ENCODE measurements at places on chromosomes 12 and 14. TPM values are rescaled to one million over a fixed set of nuclear protein-coding genes. Genes with fewer than 3 reads are reported as not detected.

Gene VPS29
- 71.1 TPM for total RNA-seq

Gene SELPLG
- total RNA-seq = not detected

Gene SLC6A13
- total RNA-seq = not detected

Gene HNRNPC
- 740 TPM for total RNA-seq

Gene METTL1
- 5.5 TPM for total RNA-seq

Gene SLC25A21
- 1.9 TPM for total RNA-seq

Gene JPH4
- not detected for total RNA-seq
